ENCODE measurements at places on chromosomes 2 and 18.
A peak's percentile ranks its signal among the peaks of the same experiment; 100 is the strongest.

- DNase-seq = no peak
Measured at GRCh38 chr18:10454681-10455557, 484 bp downstream of the APCDD1 start.

DNA sequence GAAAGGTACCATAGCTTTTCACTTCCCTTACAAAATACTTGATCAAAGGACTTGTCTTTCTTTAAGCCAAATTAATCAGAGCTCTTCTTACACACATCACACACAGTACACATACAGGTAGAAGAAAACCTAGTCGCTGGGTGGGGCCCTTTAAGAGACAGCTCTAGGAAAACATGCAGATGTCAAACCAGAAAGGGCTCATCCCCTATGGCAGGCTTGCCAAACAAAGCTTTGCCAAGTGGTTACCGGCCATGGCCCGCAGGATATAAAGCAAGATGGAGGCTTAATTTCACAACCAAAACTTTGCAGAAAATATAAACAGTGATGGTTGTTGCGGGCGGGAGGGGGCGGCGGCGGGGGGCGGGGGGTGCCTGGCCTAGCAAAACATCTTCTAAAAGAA lies 2156.0 kb upstream of the PIK3C3 start:
- DNase-seq = peak; percentile 7

- no peak for DNase-seq
Measured at GRCh38 chr2:151761687-151762086, 27.4 kb upstream of the NEB start.

- no peak for DNase-seq
Measured at GRCh38 chr2:241372361-241372992, 16.4 kb downstream of the FARP2 start.

- DNase-seq = no peak
Measured at GRCh38 chr2:238250896-238251295, 11.1 kb upstream of the HES6 start.

- no peak for DNase-seq
Measured at GRCh38 chr2:235462415-235462790, 31.4 kb upstream of the AGAP1 start.

- DNase-seq = no peak
Measured at GRCh38 chr2:20019747-20020146, 7.3 kb upstream of the MATN3 start.

GRCh38 chr2:235347691-235348090 lies 146.2 kb upstream of the AGAP1 start:
- no peak for DNase-seq

- DNase-seq = no peak
Measured at GRCh38 chr2:54262015-54262765, 6.2 kb upstream of the TSPYL6 start.

DNA sequence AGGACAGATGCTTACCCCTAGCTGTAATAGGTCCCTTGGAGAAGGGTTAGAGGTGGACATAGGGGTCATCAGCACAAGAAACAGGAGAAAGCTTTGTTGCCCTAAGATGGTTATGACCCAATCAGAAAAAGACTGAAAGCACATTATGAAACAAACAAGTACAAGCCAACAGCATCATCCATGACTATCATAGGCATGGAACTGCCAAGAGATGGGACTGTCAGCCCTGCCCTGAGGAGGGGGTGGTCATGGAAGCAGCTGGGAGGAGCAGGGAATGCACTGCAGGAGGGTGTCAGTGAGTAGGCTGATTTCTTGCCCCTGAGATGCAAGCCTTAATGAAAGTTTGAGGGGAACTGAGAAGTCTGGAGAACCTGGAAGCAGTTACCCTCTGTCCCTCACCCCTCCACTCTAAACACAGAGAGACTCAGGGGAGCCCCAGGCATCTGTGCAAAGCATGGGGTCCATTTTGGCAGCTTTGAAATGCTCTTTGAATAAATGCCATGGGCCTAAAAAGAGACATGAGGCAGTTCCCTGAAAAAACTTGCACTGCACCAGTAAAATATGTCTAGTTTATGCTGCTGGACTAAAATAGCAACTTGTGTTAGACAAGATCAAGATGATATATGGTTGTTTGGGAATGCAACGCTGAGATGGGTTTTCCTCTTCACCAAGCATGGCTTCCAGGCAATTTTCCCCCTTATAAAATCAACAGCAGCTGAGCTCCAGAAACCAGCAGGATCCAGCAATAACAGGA lies 122.7 kb upstream of the ZFP36L2 start:
- no peak for DNase-seq

DNA sequence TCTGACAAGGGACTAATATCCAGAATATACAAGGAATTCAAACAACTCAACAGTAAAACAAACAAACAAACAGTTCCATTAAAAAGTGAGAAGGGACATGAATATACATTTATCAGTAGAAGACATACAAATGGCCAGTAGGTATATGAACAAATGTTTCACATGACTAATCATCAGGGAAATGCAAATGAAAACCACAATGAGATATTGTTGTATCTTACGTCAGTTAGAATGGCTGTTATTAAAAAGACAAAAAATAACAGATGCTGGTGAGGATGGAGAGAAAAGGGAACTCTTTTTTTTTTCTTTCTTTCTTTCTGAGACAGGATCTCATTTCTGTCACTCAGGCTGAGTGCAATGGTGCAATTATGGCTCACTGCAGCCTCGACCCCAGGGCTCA lies 175.5 kb downstream of the CAMKMT start:
- DNase-seq = no peak

DNA sequence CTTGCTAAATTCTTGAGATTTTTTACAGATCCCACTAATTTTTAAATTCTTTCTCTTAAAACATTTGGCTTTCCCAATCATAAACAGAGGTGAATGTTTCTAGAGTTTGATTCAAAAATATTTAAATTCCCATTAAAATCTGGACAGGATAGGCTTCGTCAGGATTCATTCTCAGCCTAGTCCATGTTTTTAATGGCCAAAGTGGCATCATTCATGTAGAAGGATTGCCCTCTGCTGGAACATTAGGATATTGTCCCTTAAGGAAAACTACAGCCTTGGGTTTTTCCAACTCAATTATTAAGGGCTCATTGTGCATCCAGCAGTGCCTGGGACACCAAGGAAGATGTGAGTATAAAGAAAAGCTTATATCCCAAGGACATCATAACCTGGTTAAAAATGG lies 71.7 kb downstream of the TPGS2 start:
- DNase-seq = no peak

- DNase-seq = no peak
Measured at GRCh38 chr2:42769583-42770287, 5.8 kb upstream of the OXER1 start.

- DNase-seq = no peak
Measured at GRCh38 chr18:38900031-38900430, 1334.4 kb upstream of the CELF4 start.

DNA sequence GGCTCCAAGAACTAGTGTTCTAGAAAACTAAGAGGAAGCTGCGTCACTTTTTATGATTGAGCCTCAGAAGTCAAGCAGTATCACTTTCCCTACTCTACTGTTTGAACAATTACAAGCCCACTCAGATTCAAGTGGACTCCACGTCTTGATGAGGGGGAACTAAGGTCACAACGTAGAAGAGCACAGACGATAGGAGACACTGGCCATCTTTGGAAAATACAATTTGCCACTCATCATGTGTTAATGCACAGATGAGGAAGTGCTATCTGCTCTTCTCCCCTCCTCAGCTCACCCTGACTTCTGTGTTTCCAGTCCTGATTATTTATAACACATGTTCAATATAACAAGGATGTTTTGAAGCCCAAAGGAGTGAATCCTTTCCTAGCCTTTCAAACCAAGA lies 76.1 kb upstream of the CYP1B1 start:
- DNase-seq = no peak

DNA sequence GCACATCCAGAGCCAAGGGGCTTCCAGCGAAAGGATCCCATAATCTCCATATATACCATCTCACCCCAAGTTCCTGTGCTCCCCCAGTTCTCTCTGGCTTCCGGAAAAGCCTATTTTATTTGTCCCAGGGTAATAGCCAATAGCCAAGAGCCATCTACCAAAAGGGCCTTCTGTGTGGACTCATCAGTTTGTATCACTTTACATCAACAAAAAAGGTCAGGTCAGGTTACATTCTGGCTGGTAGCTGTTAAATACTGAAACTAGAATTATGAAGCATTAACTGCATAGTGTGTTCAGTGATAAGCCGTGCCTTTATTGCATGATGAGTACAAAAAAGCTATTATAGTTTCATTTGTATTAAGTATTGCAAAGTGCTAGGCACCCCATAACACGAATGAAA lies 223.7 kb downstream of the IRS1 start:
- DNase-seq = no peak

DNA sequence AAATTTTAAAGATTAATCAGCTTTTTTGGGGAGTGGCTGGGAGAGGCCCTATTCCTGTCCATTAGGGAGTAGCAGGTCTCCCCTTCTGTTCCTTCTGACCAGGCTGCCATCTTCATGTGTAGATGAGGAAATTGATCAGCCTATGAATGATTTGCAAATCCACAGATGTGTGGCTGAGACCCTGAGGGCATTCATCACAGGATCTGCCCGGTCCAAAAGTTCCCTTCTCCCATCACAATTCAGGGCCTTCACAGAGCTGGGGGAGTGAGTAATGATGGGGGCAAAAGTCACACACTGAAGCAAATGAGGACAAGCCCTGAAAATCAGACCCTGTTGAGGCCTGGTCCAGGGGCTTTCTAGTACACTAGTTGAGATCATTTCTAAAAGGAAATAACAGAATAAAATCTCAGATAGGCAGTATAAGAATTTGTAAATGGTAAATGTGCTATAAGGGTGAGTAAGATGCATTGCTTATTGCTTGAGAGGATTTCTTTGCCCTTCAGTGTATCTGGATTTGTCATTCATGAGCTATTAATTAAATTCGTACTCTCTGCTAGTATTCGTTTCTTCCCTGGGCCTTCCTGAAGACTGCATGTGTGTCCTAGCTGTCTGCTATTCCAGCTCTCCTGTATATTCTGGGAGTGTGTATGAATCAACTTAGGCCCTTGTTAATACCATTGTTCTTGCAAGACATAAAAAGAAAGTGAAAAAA lies 53.2 kb downstream of the SETBP1 start:
- DNase-seq = no peak

DNA sequence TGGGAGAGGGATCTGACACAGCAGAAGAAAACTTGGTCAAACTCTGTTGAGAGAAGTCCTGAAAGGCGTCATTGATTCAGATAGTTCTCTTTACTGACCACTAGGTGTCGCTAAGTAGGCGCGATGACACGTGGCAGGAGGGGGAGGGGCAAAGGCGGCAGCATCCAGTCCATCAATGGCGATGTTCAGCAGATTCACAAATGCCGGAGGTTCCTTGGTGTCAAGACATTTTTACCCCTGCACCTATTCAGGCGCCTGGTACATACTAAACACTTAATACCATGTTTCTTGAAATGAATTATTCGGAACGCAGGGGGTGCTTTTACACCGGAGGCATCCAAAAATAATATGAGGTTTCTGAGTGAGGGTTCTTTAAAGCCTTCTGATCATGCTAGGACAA lies 3.0 kb upstream of the PLEK start:
- DNase-seq = peak; percentile 80

GRCh38 chr2:135011633-135012032 lies 35.6 kb downstream of the MAP3K19 start:
- DNase-seq = no peak

DNA sequence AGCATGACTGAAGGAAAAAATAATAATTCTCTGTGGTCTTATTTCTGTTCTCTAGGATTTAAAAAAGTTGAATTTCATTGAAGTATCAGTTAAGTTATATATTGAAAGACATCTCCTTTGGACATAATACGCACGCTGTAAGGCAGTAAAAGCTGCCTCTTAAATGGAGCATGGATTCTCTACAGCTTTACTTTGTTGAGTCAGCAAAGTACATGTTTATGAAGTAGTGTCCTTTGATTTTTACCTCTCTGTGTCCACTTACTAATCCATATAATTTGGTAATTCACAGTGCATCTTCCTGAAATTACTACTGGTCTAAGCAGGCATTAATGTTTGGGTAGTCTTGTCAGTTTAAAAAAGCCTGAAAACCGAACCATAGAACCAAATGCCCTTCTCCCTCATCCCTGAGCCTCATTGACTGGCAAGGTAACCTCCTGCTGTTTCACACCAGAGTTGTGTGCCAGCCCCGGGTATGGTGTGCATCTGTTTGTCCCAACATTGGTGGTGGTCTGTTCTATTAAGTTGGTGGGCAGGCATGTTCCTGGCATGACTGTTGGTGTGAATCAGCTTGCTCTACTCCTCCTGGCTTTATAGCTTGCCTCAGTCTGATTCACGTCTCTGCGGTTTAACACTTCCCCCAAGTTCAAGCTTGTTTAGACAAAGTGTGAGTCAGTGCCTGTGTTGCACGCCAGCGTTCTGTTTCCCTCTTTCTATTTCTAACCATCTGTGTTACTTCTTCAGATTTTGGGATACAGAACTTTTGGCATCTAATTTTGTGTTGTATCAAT lies 71.0 kb upstream of the ITM2C start:
- no peak for DNase-seq

GRCh38 chr2:63514781-63515180 lies 73.5 kb downstream of the WDPCP start:
- DNase-seq = no peak

DNA sequence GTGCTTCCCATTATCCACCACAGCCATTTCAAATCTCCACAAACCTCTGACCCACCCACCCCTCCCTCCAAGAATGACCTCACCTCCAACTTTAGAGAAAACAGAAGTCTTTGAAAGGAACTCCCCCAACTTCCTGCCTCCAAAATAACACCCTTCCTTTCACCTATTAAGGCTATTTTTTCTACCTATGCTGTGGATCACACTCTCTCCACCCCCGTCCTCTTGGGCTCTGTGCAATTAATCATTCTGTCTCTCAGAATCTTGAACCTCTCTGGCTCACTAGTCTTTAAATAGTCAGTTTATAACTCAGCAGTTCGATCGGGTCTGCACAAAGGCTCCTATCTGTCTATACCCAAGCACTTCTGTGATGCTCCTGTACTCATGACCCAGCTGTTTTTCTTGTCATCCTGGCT lies 37.3 kb upstream of the XPO1 start:
- no peak for DNase-seq
